GM19239 (cell line): ENCODE measurements at places on chromosomes 4 and X.

DNA sequence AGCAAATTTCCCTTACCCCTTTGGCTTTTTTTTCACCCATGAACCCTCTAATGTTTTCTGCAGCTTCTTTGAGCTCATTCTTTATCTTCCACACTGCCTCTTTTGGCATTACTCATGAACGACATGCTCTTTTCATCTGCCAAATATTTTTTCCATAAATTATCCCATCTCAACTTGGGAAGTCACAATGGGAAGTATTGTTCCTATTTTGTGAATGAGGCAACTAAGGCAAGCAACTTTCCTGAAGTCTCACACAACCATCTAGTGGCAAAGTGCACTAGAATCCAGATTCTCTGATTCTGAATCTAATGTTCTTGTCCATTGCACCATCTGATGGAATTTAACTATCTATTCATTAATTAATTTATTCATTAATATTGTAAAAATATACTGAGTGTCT, 625 bp downstream of the RTL9 start:
- DNase-seq: no peak

- no peak for DNase-seq
These were observed 173.9 kb upstream of the VCX3A start for GRCh38 chrX:6708676-6709380.

- no peak for DNase-seq
These were observed 60.5 kb upstream of the PGRMC2 start for GRCh38 chr4:128347930-128348660.

- no peak for DNase-seq
These were observed 8.4 kb downstream of the PGAM4 start for GRCh38 chrX:77961063-77961462.

DNA sequence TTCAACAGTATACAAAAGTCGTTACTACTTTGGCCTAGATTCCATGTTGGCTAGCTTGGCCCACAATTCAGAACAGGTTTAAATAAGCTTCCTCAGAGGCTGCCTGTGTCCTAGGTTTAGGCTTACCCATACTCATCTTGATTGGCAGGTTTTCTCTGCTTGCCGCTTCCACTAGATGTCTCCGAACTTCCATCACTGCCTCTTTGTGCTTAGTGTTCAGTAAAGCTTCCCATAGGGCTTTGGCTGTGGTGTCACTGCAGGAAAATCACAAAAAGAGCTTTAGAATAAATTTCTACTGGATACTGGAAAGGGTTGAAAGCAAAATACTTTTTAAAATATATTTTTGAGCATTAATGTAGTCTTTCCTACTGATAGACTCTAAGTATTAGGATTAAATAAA, 52.4 kb downstream of the SCFD2 start:
- DNase-seq: no peak
